ENCODE measurements at places on chromosomes 6 and 20.

DNA sequence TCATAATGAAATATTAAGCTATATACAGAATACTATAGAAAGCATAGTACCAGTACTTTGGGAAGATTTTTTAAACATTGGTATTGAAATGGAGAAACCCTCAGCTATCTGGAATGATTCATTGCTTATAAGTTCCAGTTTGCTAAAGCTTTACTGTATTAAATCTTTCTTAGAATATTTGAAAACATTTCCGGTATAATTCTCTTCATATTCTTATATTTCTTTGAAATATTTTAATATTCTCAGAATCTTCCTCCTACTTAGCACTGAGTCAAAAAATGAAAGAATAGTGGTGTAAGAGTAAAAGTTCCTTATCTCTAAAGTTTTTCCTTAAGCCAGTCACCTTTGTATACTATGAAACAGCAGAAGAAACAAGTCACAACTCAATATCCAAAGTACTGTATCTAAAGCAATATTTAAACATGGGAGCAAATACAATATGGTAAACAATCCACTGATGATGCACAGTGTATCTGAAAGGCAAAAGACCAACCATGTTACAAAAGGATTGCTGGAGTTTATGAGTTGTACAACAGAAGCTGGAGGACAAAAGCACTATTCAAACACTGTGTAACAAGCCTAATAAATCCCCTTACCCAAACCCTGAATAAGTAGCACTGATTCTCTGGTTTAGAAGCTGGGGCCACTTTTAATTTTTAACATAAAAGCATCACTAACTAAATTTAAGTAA lies 102.1 kb downstream of the PRDM1 start:
- DNase-seq: no peak

- DNase-seq: no peak
These were observed 168.2 kb upstream of the RIN2 start for GRCh38 chr20:19589787-19590362.

GRCh38 chr6:91626911-91627310 lies 1040.0 kb upstream of the MAP3K7 start:
- DNase-seq: no peak

GRCh38 chr6:25749837-25750236 lies 4.7 kb upstream of the SLC17A4 start:
- DNase-seq: no peak

- DNase-seq: peak; percentile 36
These were observed 13.7 kb downstream of the TRAF3IP2 start for GRCh38 chr6:111591901-111592461.

DNA sequence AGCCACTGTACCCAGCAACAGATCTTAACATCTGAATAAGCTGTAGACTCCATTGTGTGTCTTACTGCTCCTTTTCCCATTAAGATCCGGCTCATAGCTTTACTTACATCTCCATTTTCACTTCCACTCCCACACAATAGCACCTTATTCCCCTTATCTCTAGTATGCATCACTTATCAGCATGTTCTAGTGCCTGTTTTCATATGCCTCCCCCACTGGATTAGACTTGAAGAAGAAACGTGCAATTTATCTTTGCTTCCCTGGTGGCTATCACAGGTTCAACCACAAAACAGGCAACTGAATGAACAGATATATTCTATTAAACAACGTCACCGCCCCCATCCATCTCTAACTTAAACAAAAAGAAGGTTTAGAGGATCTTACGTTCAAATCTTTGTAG lies 12.1 kb downstream of the SSR1 start:
- no peak for DNase-seq

- no peak for DNase-seq
These were observed 26.8 kb upstream of the ASF1A start for GRCh38 chr6:118867181-118867580.

DNA sequence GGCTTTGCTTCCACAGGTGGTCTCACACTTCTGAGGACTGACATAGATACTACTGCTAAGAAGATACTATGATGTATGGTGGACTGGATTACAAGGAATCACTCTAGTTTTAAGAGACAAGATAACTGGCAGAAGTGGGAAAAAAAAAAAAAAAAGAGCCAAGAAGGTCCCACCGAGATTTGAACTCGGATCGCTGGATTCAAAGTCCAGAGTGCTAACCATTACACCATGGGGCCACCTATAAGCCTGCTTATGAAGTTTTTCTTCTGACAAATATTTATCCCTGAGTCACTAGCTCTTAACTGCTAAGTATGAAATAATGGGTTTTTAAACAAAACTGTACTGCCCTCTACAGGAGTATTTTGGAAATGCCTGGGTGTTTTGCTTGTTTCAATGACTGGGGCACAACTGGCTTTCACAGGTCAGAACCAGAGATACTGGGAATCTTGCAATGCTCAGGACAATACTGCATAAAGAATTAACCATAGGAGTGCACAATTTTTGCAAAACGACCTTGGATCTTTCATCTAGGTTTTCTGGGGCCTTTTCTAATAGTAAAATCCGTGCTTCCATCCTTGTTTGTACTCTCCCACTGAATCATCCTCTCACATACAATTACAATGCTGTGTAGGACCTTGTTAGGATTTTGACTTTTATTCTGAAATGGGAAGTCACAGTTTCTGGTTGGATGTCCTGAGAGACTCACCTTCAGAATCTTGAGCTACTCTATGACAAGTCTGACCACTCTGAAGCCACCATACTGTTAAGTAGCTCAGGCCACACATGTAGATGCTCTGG lies 116.3 kb downstream of the OR2B2 start:
- DNase-seq: peak; percentile 95

DNA sequence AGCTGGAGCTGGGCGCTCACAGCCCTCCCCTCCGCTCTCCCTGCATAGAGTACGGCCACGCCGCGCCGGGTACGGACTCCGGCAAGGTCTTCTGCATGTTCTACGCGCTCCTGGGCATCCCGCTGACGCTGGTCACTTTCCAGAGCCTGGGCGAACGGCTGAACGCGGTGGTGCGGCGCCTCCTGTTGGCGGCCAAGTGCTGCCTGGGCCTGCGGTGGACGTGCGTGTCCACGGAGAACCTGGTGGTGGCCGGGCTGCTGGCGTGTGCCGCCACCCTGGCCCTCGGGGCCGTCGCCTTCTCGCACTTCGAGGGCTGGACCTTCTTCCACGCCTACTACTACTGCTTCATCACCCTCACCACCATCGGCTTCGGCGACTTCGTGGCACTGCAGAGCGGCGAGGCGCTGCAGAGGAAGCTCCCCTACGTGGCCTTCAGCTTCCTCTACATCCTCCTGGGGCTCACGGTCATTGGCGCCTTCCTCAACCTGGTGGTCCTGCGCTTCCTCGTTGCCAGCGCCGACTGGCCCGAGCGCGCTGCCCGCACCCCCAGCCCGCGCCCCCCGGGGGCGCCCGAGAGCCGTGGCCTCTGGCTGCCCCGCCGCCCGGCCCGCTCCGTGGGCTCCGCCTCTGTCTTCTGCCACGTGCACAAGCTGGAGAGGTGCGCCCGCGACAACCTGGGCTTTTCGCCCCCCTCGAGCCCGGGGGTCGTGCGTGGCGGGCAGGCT lies 4.6 kb downstream of the KCNK15 start:
- no peak for DNase-seq

DNA sequence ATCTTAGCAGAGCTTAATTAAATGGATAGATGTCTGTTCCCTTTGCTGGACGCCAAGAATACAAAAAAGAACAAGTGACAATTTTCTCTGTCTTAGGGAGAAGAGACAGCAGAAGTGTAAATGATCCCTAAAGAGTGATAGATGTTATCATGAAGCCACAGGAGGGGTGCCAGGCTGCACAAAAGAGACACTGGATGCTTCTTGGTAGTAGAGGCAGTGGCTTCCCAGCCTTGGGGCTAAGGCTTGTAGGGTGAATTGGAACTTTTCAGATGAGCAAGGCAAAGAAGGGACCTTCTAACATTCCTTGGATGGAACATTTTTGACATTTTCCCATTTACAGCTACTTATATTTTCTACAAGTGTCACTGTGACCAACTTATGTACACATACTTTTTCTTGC lies 58.0 kb downstream of the CCN2 start:
- DNase-seq: no peak

DNA sequence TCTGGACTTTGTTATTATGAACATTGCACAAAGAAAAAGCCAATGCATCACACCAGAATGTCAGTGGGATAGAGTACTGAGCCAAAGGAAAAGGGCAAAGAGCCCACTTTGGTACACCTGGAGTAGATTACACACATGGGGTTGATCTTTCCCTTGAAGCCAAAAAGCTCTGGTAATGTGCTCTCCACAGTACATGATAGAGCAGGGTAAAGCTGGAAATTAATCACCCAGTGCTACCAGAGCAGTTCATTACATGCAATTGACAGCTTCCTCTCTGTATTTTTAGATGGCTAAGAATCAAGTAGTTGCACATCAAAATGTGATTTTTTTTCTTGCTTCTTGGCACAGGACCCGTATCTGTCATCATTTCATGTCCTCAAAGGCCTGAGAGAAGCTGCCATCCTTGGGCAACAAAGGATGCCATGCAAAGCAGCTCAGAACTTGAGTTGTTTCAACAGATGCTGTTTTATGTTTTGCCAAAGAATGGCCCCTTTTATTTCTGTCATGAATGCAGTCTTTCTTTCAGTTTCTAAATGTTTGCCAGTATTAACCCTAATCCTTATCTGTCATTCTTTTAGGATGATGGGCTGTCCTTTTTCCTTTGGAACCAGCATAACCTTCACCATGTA lies 88.1 kb downstream of the HDGFL1 start:
- peak; percentile 7 for DNase-seq

DNA sequence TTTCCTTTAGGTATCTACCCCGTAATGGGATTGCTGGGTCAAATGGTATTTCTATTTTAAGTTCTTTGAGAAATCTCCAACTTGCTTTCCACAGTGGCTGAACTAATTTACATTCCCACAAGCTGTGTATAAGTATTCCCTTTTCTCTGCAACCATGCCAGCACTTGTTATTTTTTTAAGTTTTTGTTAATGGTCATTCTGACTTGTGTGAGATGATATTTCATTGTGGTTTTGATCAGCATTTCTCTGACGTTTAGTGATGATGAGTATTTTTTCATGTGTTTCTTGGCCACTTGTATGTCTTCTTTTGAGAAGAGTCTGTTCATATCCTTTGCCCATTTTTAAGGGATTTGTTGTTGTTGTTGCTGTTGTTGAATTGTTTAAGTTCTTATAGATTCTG lies 871.1 kb downstream of the KIF16B start:
- no peak for DNase-seq

DNA sequence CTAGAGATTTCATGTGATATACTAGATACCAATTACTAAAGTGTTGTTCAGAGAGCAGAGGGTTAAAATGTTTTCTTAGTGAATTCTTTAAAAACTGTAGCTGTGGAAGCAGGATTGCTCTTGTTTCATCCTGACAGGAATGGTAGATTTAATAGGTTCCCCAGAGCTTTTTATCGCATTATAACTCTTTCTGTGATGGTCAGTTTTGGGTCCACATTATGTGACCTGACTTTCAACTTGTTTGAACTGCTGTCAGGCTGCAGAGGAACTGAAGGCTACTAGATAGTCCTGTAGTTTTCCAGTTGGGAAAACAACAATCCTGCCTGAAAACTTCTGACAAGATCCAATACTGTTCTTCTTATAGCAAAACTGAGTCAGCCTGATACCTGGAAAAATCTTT lies 329.3 kb upstream of the FLRT3 start:
- DNase-seq: no peak

DNA sequence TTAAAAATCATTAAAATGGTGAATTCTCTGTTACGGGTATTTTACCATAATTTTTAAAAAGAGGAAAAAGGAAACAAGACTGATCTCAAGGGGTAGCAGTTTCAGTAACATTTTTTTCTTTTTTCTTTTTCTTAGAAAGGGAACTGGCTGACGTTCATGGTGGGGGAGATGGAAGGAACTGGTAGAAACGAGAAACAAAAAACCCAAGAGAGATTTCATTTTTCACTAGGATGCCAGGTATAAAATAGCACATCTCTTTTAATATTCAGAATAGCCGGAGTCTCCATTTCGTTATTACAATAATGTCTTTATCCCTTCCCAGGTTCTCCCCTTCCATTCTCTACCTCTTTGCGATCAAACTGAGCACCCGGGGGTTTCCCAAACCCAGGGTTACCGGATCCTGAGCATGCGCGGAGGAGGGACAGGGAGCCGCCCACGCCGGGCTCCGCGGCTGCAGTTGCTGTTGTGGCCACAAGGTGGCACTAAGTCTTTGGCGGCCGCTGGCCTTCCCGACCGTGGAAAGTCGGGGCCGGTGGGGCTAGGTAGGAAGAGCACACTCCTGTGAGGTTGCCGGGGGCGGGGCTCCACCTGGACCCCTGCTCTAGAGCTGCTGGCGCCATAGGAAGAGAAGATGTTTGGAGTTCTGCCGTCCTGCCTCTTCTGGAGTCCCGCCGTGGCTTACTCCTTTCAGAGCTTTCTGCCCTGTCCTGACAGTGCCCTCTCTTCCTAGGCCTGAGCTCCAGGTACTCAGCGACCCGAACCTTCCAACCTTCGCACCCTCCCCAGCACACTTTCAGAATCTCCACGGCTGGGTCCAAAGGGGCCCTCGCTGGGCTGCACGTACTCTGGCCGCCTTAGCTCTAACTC lies 146.8 kb downstream of the SH3BGRL2 start:
- peak; percentile 76 for DNase-seq

GRCh38 chr6:113112086-113112485 lies 745.1 kb upstream of the MARCKS start:
- no peak for DNase-seq

- DNase-seq: no peak
These were observed 2.7 kb downstream of the CEBPB start for GRCh38 chr20:50193199-50193835.

DNA sequence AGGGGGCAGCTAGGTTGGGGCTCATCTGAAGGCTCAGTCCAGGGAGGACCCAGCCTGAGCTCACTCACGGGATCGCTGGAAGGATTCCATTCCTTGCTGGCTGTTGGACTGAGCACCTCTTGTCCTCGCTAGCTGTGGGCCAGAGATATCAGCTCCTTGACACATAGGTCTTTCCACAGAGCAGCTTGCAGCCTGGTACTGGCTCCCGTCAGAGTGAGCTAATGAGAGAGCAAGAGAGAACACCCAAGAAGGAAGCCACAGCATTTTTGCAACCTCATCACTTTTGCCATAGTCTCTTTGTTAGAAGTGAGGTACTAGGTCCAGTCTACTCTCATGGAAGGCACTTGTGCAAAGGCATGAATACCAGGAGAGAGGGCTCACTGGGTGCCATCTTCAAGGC lies 179.9 kb downstream of the CDC5L start:
- DNase-seq: no peak

- DNase-seq: no peak
These were observed 245.4 kb upstream of the FLRT3 start for GRCh38 chr20:14582855-14583254.

DNA sequence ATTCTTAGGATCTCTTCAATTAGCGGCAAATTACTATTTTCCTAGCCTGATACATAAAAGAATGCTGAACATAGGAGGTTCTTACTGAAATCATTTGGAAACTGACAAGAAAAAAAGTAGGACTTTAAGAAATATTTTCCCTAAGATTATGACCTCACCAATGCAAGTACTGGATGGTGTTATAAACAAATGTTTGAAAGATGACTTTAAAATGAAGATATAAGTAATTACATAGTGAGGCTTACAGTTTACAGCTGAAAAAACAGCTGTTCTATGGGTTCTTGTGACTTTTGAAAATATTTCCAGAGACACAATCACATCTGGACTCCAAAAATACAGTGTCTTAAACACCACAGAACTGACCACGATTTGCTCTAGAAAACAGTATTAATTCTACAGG lies 64.9 kb downstream of the ADAT2 start:
- no peak for DNase-seq
